Thyroid gland (tissue), 4 donors: ENCODE measurements at places on chromosomes 7 and 10. TPM values are rescaled to one million over a fixed set of nuclear protein-coding genes. Genes with fewer than 3 reads are reported as not detected.

- DNase-seq, result peak; percentile 54
Measured at GRCh38 chr7:98286093-98286539, 4.6 kb downstream of the BRI3 start.

GRCh38 chr10:127398140-127398970, 150.8 kb upstream of the NPS start:
- no peak for DNase-seq

DNA sequence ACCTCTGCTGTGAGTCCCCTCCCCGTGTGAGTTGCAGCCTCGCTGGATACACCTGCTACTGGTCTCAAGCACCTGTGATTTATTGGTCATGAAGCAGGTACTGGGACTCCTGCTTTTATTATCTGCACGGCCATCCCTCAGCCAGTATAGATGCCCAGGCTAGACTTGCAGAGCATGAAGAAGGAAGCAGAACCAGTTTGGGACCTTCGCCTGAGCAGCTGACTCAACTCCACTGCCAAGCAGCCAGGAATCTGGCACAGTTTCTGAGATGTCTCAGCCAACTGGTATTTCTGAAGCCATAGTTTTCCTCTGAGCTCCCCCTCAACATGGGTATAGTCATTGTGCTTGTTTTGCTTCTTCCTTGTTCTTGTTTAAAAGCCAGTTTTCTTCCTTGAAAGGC, 28.0 kb upstream of the SLC39A12 start:
- DNase-seq, result peak; percentile 72

The CHST15 gene
- total RNA-seq, result 43.2 TPM

The MAP3K8 gene
- 14.1 TPM for total RNA-seq

GRCh38 chr10:97647556-97647955, 7.1 kb downstream of the PI4K2A start:
- no peak for DNase-seq

- no peak for DNase-seq
Measured at GRCh38 chr10:47264797-47265281, 35.2 kb upstream of the GDF10 start.

DNA sequence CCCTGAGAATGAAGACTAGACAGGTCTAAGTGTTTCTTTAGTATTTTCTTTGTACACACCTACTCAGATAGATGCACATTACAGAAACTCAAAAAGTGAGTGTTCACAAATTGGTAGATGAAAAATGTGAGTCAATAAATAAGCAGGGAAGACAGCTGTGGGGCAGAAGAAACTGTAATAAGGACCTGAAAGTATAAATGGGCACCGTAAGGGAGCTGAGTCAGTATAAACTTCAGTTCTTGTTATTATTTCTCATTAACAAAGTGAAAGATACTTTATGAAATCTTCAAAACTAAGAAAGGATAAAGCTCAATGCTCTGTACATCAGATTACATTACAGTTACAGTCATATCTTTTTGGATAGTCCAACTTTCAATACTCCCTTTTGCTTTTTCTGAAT, 2.5 kb downstream of the MTPN start:
- no peak for DNase-seq

DNA sequence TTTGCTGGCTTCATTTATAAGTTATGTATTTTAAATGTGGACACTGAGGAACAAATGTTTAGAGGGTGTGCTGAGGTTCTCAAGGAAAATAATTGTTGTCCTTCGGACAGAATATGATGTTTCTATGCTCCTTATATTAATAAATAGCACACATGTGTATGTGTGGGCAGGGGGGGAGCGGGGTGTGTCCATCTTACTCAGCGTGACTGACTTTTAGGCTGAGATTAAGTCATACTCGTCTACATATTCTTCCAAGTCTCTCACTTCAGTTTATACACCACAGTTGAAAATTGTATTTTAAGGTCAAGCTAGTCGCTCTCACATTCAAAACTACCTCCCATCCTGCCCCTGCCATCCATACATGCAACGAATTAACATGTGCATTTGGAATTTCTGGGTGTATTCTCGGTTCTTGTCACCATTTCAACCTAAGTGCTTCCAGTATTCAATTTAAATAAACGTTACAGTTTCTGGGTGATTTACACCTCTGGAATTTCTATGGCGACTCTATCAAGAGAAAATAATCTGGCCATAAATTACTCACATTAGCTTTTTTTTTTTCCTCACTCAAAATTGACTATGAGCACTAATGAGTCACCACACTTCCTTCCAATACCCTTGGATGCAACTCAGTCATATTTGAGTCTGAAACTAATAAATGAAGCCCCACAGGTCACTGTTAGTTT, 3.3 kb downstream of the PCDH15 start:
- no peak for DNase-seq

DNA sequence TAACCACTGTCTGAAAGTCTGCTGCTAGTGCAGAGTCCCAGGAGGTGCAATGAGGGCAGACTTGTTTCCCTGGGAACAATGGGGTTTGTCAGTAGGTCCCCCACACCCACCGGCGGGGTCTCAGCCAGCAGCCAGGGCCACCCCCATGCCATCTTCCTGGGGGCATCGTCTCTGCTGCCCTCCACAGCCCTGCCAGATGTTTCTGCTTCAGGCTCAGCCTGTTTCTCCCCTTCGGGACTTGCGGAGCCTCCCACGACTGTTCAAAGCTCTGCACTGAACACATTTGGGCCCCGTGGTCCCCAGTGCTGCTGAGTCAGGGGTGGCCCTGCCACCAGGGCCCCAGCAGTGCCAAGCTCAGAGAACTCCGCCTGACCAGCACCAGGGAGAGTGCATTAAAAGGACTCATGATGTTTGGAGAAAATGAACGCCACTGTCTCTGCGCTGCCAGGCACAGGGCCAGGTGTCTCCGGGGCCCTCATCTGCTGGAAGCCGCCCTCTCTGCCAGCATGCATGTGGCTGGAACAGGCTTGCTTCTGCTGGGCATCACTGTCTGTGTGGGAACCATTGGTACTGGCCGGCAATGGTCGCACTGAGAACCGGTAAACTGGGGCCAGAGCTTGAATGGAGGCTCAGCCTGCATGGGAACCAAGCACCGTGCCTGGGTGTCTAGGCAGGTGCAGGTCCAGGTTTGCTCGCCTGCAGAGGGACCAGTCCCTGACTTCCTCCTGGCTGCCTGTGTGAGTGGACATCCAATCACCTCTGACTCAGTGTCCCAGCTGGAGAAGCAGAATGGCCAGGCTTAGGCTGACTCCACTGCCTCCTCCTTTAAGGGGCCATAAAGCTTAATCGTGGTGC, 345.1 kb downstream of the GLRX3 start:
- DNase-seq, result no peak

DNA sequence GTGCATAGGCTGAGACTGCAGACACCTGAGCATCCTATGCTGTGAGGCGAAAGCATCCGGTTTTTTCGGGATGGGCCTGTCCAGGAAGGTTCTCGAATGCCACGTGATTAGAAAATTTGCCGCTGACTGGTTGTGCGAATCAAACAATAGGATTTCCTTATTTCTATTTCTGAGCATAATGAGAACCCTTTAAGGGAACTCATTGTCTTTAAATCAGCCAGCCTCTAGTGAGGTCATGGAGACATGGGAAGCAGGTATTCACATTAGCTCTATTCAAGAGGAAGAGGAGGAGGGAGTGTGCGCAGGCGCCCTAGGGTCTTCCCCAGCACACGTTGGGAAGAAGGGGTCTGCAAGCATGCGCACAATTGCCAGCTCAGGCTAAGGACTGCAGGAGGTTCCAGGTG, 5.6 kb downstream of the GIMAP1 start:
- DNase-seq, result no peak

DNA sequence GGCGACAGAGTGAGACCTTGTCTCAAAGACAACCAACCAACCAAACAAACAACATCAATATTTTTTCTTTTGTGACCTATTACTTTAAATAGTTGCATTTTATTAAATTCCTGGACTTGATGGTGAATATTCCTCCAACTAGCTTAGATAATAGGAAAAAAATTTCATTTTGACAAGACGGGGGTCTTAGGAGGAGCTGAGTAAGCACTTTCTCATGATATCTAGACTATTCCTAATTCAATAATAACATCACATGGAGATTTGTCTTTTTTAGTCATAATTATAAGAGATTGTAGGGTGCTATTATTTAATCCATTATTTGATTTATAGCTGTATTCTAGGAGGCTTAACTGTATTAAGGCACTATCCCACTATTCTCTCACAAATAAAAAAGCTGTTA, 702.5 kb downstream of the PHTF2 start:
- no peak for DNase-seq

DNA sequence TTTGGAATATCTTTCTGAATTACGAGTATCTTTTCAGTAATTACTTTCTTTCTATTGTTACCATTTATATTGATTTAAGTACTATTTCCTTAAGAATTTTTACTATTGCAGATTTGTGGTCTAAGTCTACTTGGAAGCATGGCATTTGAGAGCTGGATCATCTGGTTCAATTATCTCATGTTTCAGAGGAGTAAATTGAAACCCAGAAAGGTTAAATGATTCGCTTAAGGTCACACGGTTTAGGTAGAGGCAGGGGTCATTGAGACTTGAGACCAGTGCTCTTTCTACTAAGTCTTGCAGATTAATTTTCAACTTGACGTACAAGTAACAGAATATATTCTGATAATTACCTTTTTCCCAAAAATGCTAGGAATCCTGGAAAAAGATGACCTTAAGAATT, 109.2 kb upstream of the GLCCI1 start:
- no peak for DNase-seq

DNA sequence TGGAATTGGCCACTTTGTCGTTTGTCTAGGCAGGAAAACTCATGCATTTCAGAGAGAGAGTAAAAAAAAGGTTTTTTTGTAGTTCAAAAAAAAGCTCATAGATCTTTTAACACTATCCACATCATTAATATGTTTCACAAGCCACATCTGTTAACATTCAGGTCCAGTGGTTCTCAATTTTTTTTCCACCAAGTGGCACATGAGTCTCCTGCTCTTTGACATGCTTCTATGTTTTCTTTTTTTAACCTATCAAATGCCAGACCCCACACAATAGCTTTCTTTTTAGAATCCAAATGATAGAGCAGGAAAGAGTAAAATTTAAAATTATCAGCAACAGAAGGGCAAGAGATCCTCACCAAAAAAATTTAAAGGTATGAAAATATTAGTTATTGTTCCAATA, 20.3 kb downstream of the NOD1 start:
- no peak for DNase-seq
